Activated B cell treated with CpG ODN at 0.5 μM for 24 hours (primary cell): ENCODE measurements at places on chromosomes 3 and 15.

- DNase-seq, result no peak
These were observed 713.9 kb upstream of the GBE1 start for GRCh38 chr3:82475306-82475705.

GRCh38 chr15:98000249-98001203 lies 40.0 kb downstream of the ARRDC4 start:
- DNase-seq, result no peak

GRCh38 chr3:162865466-162865865 lies 1368.9 kb downstream of the OTOL1 start:
- no peak for DNase-seq

DNA sequence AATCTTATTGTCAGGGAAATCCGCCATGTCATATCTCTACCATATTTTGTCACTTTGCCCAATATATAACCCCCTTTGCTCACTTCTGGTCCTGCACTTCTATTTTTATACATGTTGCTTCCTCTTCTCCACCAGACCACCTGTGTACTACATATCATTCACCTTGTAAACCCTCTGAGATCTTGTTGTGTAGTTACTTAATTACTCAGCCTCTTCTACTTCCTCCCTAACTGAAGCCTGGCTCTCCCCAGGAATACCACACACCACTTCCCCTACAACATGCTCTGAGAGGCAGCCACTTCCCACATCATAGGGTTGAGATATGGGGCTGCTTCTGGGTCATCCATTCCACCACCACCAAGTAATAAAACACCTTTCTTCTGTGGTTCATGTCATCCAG lies 10.0 kb downstream of the HEXA start:
- no peak for DNase-seq
